WERI-Rb-1 (cell line): ENCODE measurements at places on chromosomes 4 and X.

DNA sequence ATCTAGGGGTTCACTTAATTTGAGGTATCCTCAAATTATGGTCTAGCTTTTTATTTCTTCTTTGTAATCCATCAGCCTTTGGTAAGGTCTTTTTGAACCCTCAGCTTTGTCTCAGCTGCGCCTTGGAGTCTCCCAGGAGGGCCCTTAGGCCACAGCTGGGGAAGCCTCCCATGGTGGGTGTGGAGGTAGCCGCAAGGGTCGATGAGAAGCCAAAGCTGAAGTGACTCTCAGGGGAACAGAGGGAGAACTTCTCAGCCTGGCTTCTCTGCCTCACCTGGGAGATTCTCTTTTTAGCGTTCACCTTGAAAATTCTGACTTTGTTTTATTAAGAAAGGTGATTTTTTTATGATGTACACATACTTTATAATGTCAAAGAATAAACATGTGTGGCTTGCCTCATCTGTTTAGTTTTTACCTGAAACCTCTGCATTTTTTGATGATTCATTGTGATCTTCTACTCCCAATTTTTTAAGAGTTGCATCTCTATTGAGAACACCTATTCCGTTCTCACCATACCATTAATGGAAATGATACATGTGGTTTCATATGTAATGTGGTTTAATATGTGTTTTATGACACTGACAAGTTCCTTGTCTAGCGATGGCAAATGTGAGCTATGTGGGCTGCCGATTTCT is 25.6 kb upstream of the SLC25A4 start:
- no peak for DNase-seq

DNA sequence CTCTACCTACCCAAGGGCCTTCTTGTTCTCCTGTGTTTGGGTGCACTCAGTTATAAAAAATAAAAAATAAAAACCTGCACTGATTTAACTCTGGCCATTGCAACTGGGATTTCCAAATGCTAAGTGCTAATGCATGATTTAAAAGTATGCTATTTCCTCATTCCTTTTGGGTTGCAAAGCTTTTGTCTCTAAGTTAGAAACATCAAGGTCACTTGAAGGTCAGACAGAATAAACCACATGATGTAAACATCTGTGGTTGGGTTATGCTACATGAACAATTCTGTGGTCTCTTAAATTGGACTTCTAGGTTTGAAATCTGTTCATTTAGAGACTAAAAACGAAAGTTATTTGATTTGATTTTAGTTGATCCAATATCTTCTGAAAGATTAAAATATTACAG is 1547.4 kb upstream of the TENM3 start:
- no peak for DNase-seq

DNA sequence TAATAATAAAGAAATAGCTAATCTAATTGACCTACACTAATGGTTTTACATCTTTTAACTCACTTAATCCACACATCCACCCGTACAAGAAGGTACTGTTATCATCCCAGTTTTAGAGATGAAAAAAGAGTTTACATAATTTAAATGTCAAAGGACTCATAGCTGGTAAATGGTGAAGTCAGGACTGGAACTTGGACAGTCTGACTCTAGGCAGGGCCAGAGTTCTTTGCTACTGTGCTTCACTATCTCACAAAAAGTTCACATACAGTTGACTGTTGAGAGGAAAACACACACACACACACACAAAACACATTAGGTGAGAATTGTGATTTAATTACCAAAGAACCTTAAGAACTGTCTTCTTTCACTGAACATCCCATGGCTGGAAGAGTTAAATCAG is 71.2 kb upstream of the PRSS48 start:
- no peak for DNase-seq

GRCh38 chr4:48853604-48854394 is 22.9 kb downstream of the OCIAD1 start:
- no peak for DNase-seq

DNA sequence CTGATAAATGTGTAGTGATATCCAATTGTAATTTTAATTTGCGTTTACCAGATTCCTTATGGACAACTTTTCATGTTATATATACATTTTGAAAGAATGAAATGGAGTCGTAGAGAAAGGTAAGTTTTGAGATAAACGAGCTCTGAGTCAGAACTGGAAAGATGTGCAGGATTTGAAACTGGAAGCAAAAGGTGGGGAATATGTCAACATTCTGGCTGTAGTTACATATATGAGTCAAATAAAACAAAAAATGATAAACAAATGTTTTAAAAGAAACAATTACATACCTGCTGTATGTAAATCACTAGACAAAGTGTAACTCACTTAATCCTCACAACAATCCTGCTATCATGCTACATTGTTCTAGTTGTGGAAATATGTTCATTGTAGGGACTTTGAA is 84.0 kb downstream of the LPAR4 start:
- DNase-seq, result no peak

GRCh38 chrX:4787971-4788370 is 1074.5 kb upstream of the PRKX start:
- DNase-seq, result no peak

- no peak for DNase-seq
These were observed 330.2 kb downstream of the PTTG2 start for GRCh38 chr4:38290366-38290765.

GRCh38 chr4:132642016-132642817 is 506.9 kb upstream of the PCDH10 start:
- peak; percentile 60 for DNase-seq

DNA sequence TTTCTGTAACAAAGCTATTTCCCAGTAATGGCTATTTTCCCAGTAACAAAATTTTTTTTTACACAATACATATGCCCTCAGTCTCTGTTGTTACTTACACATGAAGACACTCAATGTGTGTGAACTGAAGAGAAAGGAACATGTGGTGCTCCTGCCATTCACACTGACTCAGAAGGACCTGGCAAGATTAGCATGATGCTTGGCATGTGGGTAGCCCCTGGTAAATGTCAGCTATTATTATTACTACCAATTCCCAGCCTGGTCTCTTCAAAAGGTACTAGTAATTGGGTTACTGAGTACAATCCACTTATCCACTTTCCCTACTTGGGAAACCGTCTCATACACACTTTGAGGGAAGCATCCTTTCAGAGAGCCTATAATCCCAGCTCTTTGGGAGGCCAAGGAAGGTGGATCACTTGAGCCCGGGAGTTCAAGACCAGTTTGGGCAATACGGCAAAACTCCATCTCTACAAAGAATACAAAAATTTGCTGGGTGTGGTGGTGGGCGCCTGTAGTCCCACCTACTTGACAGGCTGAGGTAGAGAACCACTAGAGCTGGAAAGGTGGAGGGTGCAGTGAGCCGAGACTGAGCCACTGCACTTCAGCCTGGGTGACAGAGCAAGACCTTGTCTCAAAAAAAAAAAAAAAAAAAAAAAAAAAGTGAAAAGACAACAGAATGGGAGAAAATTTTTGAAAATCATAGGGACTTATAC is 14.6 kb downstream of the RBBP7 start:
- DNase-seq, result no peak

GRCh38 chrX:154785716-154786115 is 19.6 kb downstream of the MPP1 start:
- DNase-seq, result no peak

- no peak for DNase-seq
These were observed 88.0 kb downstream of the PRRG1 start for GRCh38 chrX:37437160-37437559.

DNA sequence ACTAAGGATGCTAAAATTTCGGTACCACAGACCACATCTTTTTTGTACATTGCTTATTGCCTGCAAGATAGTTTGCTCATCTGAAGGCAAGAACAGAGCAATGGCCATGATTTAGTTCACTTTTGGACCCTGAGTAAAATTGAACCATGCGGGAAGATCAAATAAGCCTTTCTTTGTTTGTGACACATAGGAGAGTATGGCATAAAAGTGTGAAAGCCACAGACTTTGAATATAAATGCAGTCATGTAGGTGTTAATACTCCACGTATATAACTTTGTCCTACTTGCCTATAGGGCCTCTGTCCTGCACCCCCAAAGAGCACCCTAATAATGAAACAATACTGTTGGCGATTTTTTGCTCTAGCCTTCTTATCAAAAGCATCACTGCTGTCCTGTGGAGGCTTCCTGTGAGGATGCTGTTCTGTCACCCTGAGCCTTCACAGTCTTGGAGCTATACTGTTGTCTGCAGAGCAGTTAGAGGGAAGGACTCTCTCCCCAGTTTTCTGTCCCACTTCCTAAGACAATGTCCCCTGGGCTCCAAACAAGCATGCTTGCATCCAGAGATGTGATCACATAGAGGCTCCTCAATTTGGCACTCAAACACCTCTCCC is 10.2 kb upstream of the CXCL13 start:
- DNase-seq, result no peak

GRCh38 chrX:42384956-42385355 is 393.0 kb downstream of the PPP1R2C start:
- DNase-seq, result no peak

DNA sequence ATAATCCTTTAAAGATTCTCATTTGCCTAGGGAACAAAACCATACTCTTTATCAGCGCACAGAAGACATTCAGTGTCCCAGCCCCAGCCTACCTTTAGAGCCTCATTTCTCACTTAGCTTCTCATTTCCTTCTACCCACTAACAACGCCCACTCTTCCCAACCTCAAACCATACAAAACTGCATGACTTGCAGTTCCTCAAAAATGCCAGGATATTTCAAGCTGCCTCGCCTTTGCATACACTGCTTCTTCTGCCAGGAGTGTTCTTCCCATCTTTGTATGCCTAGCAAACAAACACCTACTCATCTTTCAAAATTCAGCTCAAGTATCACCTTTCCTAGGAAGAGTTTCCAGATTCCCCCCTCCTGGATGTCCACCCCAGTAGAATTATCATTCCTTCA is 129.9 kb upstream of the ADGRL3 start:
- DNase-seq, result no peak

DNA sequence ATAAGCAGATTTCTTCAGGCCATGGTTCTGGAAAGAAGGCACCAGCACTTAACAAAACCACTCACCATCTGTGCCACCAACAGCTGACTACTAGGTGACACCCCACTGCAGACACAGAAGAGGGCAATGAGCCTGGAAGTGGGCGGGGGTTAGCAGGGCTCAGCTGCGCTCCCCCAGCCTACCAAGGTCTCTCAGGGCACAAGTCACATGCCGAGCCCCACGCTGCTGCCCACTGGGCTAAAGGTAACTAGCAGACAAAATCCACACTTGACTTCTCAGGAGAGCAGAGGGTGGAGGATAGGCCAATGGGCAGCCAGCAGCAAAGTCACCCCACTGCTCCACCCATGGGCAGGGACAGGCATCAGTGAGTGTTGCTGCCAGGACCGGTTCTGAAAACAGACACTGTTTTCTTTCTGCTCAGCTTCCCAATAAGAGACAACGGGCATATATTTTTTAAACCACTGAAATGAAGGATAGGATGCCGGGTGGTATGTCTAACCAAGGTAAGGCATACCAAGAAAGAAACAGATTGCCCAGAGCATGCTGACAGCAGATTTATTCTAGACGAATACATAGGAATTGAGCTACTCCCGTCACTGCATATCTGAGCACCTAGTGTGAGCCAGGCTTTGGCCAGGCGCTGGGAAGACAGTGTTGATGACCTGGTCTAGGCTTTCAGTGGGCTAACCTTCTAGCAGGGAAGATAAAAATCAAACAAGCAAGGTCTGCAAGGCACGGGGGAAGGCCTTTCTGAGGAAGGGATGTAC is 20.1 kb downstream of the ACSL1 start:
- DNase-seq, result peak; percentile 68

DNA sequence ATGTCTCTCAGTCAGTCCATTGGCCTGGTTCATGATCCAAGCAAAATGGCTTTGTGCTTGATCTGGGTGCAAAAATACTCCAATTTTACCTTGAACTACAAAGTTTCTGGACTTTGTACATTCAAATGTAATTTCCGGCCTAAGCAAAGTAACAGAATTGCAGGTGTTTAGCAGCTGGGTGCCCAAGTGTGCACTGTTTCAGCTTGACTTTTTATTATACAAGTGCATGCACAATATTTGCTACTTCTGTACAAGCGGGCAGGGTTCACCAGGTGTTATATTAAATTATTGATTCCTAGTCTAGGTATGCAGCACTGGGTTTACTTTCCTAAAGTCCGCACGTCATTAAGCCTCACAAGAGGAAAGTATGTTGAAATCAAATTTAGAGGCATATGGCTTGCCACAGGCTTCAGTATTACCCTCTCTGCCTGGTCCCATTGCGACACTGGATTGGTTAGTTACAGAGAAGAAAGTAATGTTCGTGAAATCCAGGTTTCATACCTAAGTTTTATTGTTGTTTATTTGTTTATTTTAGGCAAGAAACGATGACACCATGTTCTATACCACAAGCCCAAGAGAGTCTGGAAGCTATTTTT is 376.9 kb upstream of the CTSO start:
- no peak for DNase-seq

GRCh38 chrX:65900850-65901844 is 138.7 kb downstream of the VSIG4 start:
- no peak for DNase-seq

GRCh38 chr4:101221294-101221693 is 126.0 kb downstream of the PPP3CA start:
- no peak for DNase-seq

DNA sequence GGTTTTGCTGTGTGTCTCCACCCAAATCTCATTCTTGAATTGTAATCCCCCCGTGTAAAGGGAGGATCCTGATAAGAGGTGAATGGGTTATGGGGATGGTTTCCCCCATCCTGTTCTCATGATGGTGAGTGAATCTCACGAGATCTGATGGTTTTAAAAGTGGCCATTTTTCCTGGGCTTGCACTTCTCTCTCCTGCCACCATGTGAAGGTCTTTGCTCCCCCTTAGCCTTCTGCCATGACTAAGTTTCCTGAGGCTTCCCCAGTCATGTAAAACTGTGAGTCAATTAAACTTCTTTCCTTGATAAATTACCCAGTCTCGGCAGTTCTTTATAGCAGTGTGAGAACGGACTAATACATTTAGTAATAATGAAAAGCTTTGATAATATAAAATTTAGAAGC is 46.9 kb downstream of the ANTXR2 start:
- DNase-seq, result no peak

DNA sequence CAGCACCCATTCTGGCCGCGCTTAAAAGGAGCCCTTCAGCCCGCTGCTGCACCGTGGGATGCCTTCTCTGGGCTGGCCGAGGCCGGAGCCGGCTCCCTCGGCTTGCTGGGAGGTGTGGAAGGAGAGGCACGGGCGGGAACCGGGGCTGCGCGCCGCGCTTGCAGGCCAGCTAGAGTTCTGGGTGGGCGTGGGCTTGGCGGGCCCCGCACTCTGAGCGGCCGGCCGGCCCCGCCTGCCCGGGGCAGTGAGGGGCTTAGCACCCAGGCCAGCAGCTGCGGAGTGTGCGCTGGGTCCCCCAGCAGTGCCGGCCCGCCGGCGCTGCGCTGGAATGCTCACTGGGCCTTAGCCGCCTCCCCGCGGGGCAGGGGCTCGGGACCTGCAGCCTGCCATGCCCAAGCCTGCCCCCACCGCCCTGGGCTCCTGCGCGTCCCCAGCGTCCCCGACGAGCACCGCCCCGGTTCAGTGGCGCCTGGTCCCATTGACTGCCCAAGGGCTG is 111.3 kb downstream of the PCDH18 start:
- DNase-seq, result no peak

GRCh38 chr4:23412701-23413100 is 477.1 kb downstream of the PPARGC1A start:
- no peak for DNase-seq

GRCh38 chrX:8390771-8391170 is 73.9 kb upstream of the VCX3B start:
- DNase-seq, result no peak
